ENCODE measurements at places on chromosomes 3 and 15.
A peak's percentile ranks its signal among the peaks of the same experiment; 100 is the strongest.

DNA sequence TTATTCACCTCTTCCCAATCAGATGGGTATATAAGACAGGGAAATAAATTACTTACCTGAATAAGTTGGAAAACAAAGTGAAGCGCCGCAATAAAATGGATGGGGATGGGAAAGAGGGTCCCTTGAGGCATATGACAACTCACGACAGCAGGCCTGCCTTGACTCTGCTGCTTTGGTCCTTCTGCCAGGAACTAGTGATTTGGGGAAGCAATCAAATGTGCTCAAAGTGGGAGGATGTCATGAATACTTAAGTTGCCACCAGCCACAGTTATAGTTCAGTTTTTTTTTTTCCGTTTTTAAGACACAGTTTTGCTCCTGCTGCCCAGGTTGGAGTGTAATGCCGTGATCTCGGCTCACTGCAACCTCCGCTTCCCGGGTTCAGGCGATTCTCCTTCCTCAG lies 4.6 kb downstream of the PARL start:
- no peak for DNase-seq

DNA sequence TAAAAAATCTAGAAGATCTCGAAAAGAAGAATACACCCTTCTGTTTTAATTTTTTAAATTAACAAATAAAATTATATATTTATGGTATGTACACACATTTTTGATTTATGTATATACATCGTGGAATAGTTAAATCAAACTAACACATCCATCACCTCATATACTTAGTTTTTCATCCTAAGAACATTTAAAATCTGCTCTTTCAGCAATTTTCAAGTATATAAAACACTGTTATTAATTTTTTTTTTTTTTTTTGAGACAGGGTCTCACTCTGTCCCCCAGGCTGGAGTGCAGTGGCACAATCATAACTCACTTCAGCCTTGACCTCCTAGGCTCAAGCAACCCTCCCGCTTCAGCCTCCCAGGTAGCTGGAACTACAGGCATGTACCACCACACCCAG lies 32.8 kb upstream of the ACAP2 start:
- DNase-seq = no peak

DNA sequence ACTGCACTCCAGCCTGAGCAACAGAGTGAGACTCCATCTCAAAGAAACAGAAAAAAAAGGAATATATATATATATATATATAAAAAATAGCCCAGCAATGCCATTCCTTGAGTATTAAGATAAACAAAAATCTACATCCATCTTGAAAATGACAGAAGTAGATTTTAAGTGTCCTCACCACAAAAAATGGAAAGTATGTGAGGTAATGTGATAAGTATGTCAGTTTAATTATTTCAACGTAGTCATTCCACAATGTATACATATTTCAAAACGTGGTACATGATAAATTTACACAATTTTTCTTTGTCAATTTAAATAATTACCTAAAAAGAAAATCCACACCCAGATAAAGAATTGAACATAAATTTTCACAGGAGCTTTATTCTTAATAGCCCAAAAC lies 54.9 kb downstream of the HCN4 start:
- DNase-seq = no peak

GRCh38 chr3:143239031-143239430 lies 119.5 kb downstream of the CHST2 start:
- no peak for DNase-seq

- DNase-seq = no peak
These were observed 536.9 kb downstream of the ZIC1 start for GRCh38 chr3:147945968-147946519.

DNA sequence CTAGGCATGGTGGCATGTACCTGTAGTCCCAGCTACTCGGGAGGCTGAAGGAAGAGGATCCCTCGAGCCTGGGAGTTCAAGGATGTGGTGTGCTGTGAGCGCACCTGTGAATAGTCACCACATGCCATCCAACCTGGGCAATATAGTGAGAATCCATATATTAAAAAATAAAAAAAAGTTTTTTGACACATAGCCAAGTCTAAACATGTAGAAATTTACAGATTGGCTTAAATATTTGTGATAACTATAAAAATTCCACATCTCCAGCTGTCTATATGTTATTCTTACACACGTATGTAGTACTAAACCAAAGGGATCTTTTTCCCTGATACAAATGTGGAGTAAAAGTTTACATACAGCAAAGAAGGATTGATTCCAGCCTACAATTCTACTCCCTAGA lies 119.7 kb downstream of the CNTN4 start:
- no peak for DNase-seq

DNA sequence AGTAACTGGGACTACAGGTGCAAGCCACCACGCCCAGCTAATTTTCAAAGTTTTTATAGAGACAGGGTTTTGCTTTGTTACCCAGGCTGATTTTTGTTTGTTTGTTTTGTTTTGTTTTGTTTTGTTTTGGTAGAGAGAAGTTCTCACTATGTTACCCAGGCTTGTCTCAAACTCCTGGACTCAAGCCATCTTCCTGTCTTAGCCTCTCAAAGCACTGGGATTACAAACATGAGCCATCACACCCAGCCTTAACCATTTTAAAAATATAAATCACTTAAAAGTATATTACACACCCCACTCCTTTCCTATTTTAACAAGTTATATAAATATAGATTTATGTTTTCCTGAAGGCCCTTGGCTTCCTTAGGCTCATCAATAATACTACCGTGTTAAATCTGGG lies 6.5 kb upstream of the DYNC1LI1 start:
- DNase-seq = no peak

GRCh38 chr3:171257251-171258203 lies 202.7 kb downstream of the TNIK start:
- DNase-seq = no peak

GRCh38 chr15:23384371-23384770 lies 29.8 kb downstream of the GOLGA8S start:
- DNase-seq = no peak

DNA sequence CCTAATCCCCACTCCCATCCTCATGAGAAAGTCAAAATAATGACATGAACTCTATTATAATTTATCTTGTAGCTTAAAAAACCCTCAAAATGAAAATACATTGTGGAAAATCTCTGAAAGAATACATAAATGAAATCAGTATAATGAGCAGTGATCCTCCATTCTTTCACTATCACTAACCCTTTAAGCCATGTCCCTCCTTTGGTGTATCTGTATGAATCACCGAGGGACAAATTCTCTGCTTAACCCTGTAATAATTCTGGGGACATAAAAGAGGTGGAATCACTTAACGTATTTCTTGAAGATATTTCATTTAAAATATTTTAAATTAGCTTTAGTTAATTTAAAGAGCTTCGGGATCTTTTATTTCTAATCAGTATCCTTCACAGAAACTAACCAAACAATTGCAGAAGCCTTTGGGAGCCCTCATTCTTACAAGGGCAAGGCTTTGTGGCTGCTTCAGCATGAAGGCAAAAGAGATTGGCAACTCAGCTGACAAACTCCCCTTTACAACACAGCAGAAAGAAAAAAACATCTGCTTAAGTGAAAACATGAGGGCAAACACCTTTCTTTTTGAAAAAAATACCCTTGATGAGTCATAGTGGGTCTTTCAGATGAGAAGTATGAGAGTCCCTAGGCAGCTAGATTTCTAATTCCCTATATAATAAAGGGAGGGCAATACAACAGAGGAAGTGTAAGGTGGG lies 44.0 kb upstream of the ALCAM start:
- DNase-seq = no peak

DNA sequence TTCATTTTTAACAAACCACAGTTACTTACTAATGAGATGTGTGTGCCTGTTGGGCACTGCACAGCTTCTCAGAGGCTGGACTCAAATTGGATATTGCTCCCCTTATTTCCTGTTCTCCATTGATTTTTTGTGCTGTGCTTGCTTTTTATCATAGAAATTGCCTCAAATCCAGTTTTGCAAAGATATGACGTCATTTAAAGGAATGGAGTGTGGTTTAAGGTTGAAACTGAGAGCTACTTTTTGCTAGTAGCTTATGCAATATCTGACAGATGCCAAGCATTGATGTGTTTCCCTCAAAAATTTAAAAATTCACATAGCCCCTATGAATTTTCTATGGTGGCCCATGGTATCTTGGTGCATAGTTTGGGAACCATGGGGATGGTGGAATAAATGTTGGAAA lies 67.7 kb upstream of the ROPN1 start:
- no peak for DNase-seq

DNA sequence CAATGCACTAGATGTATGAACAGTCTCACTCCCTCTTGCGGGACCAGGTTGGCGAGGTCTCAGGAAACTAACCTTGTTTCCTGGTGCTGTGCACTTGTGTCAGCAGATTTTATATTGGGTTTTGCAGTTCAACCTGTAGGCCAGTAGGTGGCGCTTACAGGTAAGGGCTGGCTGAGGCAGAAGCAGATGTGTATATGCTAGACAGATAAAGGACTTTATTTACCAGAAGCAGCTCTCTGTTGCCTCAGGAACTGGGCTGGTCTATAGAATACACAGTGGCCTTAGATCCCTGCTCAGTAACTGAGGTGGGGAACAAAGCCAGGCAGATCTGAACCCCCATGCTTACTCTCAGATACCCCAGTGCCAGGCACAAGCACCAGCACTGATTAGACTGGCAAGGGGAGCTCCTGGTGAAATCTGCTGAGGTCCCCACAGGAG lies 296.8 kb downstream of the DOCK3 start:
- DNase-seq = peak; percentile 44

DNA sequence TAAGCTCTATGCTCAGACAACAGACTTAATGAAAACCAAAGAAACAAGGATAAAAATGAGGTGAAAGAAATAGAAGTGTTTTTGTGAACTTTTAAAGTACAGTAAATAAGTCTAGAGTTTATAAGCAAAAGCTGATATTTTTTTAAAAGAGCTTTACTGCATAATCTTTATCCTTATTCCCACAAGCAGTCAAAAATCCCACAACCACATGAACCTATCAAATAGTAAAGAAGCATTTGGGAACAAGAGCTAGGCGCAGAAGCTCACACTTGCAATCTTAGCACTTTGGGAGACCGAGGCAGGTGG lies 103.8 kb upstream of the TJP1 start:
- DNase-seq = no peak

- DNase-seq = no peak
These were observed 38.7 kb downstream of the RTP4 start for GRCh38 chr3:187406927-187407326.

- DNase-seq = no peak
These were observed 19.9 kb downstream of the SLC51A start for GRCh38 chr3:196236223-196236622.

GRCh38 chr15:80878242-80878866 lies 99.2 kb downstream of the CEMIP start:
- DNase-seq = no peak

GRCh38 chr3:142174559-142174958 lies 25.2 kb upstream of the TFDP2 start:
- DNase-seq = no peak

DNA sequence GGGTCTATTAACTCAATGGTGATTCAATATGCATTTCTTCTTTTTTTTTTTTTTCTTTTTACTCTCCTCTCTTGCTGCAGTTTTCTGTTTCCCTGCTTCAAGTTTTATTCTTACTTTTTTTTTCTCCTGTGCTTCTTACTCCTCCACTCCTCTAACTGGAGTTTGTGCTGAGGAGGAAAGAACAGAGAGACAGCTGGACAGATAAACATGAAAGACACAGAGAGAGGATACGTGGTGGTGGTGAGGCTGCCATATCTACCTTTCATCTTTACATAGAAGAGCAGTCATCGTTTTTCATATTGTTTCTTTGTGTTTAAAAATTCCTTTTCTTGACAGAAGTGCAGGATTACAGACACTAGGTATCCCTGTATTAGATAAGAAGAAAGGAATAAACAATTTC lies 262.8 kb downstream of the OTOL1 start:
- no peak for DNase-seq

GRCh38 chr3:178131801-178132200 lies 404.4 kb upstream of the KCNMB2 start:
- DNase-seq = no peak

GRCh38 chr3:47804577-47804976 lies 1.6 kb downstream of the DHX30 start:
- DNase-seq = no peak

- peak; percentile 99 for DNase-seq
These were observed at the start of gene ZBTB11 for GRCh38 chr3:101676765-101677435. Gene ZBTB11 (minus strand): TSS chr3:101677132. CDS start chr3:101676914, 218 bp downstream.

DNA sequence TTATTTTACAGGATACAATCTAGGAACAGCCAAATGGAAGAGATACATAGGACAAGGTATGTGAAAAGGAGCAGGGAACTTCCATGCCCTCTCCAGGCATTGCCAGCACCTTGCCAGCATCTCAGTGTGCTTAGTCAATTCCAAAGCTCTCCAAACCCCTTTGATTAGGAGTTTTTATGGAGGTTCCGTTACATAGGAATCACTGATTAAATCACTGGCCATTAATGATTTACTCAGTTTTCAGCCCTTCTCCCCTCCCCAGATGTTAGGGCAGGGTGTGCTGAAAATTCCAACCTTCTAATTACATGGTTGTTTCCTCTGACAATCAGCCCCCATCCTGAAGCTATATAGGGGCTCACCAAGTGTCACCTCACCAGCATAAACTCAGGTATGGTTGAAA lies 11.5 kb downstream of the MYLK start:
- DNase-seq = no peak

- DNase-seq = no peak
These were observed 48.4 kb downstream of the OPA1 start for GRCh38 chr3:193641440-193641775.

DNA sequence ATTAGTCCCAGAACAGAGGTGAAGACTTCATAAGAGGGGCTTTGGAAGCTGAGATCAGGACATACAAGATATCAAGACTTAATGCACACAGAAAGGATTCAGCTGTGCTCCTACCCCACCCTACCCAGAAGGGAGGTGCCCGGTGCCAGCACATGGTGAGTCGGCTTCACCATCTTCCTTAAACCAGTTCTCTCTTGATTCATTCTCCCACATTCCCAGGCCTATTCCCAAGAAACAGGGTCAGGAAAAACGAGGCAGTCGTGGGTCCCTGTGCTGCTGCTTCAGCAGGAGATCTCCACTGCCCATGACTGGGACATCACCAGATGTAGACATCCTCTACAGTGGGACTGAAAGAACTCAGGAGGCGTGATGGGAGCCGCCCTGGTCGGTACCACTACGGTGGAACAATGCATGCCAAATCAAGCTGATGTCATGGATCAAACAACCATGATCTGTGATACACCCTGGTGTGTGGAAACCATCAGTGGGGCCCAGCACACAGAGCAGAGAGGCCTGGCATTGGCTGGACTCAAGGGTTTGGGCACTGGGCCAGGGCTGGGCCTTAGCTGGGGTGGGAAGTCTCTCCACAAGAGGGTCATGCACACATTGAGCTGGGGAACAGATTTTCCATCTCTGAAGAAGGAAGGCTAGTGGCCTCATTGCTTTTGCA lies 41.9 kb downstream of the CCDC12 start:
- DNase-seq = no peak

DNA sequence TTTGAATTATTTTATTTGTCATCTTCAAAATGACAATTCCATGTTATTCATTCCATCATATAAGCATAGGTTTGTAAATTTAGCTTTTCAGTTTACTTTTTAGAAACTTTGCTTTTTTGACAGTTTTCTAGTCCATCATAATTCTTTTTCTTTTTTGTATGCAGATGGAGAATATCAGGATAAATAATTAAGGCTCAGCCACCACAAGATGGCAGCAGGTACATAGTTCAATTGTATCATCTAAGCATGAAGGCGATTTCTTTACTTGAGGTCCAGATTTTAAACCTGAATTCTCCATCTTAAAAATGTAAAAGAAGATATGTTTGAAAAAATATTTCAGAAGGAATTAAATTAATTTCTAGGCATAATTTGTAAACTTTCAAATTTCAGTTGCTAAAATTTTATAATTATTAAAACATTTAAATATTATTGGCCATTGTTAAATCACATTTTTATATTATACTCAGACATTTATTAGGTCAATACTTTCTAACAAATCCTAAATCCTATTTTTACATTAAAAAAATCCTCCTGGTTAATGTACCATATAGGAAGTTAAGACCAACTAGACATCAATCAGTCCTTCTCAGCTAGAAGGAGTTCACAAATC lies 15.1 kb downstream of the PLSCR5 start:
- peak; percentile 9 for DNase-seq

All from NT2/D1 (cell line).